CD4-positive, alpha-beta T cell treated with Interleukin-1 beta for 1 hour (primary cell): ENCODE measurements at places on chromosomes 4 and X.

DNA sequence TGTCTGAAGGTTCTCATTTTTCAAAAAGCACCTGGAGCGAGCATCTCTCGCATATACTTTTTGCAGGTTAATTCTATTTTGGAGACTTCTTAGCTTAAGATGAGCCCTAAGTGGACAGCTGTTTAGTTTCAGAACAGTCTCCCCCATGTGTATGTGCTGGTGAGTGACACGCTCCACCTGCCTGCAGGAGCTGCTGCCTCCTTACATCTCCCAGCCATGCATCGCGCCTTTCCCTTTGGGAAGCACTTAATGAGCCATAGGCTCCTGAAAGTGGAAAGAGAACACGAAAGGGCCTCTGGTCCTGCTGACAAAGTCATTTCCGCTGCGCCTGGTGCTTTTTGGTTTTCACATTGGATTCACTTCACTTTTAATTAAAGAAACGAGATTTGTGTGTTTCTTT is 56.1 kb downstream of the TRIML2 start:
- DNase-seq, result no peak

GRCh38 chrX:119757979-119758730 is at the start of gene SOWAHD:
Gene SOWAHD (plus strand): TSS chrX:119758588. CDS start chrX:119758668, 80 bp downstream.
- DNase-seq, result peak; percentile 31

- DNase-seq, result no peak
These were observed 639.8 kb downstream of the DMD start for GRCh38 chrX:32571579-32571978.

- no peak for DNase-seq
These were observed 56.6 kb upstream of the WDR1 start for GRCh38 chr4:10173037-10173753.

DNA sequence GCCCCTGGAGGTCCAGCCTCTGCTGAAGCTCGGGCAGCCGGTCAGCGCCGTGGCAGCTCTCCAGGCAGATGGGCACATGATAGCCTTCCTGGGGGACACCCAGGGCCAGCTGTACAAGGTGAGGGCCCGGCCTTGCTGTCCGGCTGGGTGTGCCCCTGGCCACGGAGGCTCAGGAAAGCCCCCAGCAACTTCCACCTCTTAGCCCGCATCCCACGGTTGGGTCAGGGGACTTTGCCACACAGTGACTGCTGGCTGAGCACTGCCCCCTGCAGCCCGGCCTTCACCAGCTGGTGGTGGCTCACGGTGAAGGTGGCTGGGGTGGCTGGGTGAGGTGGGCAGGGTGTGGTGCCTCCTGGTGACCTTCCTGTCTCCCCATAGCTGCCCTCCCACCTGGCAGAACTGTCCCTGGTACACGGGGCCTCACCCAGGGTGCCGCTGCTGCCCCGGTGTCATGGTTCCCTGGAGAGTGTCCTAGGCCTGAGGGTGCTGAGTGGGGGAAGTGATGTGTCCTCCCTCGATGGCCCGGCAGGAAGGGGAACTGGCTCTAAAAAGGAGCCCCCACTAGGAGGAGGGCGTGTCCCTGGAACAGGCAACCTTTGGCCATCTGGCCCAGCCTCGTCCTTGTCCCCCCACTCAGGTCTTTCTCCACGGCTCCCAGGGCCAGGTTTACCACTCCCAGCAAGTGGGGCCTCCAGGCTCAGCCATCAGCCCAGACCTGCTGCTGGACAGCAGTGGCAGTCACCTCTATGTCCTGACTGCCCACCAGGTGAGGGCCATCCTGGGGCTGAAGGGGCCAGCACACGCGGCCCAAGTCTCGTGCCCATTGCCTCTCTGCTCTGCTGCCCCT is 4.5 kb downstream of the PLXNB3 start:
- DNase-seq, result no peak

DNA sequence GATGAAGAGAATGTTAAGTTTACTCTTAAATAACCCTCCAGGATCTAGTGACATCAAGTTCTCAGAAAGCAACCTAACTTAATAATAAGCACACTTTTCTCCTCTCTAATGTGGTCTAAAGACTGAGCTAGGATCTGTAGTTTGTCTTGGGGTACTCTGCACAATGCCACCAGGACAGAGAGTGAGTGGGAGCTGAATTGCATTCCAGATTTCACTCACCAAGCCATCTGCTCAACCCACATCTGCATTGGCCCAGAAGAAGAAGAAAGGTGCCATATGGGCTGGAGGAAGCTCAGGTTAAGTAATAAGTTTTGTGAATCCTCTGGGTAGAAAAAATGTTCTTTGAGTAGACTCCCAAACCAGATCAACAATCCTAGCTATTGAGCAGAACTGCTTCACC is 384.6 kb downstream of the PPP3CA start:
- no peak for DNase-seq

GRCh38 chr4:147916351-147916750 is 184.5 kb downstream of the ARHGAP10 start:
- no peak for DNase-seq

- DNase-seq, result no peak
These were observed 85.0 kb downstream of the HDAC8 start for GRCh38 chrX:72487661-72488060.
